Activated CD4-positive, alpha-beta T cell treated with anti-CD3 and anti-CD28 coated beads, Interleukin-10, Interleukin-2, amounts not matched to agents 100 ng/mL and 50 ng/mL, durations not matched to agents 16 hours and 8 hours (primary cell): ENCODE measurements at places on chromosomes 5 and 9.

GRCh38 chr9:37061768-37062167 lies 27.7 kb upstream of the PAX5 start:
- no peak for DNase-seq

DNA sequence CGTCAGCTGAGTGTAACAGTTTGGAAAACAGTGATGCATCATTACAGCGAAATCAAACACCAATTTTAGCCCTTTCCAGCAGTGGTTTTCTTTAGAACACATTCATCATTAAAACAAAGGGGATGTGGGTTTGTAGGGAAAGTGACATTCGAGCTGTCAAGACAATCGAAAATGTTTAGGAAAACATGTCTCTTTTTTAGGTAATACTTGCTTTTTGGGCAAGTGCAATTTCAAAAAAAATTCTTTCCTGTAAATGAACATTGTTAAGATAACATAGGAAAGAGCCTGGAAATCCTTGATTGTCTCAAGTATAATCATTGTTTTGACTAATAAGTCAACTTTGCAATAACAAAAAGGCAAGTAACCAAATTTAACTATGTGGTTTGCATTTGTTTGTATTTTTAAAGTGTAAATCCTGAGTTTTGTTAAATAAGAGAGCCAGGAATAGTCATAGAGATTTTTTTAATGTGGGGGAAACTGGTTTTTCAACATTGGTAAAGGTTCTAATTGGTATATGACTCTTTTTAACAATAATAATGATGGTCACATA lies 182.5 kb downstream of the TTLL11 start:
- no peak for DNase-seq

DNA sequence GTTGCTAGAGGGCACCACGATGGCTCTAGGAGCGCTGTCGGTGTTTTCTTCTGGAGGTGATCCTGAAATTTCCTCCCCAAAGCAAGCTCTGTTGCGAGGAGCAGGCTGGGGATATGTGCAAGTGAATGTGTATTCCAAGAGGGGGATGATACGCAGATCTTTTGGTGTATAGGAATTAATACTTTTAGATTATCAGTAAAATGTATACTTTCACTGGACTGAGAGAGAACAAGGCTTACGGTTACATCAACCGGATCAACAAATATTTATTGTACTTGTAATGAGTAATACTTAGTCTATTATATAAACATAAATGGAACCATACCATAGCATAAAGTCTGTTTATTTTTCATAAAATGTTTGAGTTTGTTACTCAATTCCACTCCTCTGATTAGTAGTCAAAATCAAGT lies 632 bp upstream of the PRKAA1 start:
- no peak for DNase-seq

DNA sequence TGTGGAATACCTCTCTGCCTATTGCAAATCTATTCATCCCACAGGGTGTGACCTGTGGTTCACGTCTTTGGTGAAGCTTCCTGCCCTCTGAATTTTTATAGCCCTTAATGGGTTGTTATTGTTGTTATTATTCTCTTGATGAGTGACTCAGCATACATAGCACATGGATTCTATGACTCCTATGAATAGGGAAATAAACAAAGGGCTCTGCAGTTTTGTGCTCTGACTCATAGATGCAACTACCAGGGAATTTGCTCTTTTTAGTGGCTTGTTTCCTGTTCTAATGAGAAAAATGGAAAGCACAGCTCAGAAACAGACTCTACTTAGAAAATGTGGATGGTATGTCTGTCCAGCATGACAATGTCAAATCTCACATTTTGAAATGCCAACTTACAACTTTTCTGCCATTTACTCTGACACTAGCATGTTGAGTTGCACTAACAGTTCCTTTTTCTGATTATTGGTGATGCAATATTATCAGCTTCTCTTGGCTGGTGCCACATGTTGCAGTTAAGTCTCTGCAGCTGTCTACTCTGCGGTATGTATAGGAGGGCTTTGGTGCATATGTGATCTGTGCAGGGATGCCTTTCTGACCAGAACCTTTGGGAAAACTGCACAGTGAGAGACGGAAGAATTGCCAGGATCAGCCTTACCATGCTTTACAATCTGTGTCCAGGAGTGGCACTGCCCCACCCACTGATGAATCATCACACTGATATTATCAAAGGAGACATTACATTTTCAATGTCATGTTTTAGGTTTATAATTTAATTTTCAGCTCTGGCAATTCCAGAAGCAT lies 996.4 kb upstream of the WWC1 start:
- DNase-seq = no peak

GRCh38 chr5:179472641-179473040 lies 77.7 kb upstream of the RUFY1 start:
- DNase-seq = no peak

DNA sequence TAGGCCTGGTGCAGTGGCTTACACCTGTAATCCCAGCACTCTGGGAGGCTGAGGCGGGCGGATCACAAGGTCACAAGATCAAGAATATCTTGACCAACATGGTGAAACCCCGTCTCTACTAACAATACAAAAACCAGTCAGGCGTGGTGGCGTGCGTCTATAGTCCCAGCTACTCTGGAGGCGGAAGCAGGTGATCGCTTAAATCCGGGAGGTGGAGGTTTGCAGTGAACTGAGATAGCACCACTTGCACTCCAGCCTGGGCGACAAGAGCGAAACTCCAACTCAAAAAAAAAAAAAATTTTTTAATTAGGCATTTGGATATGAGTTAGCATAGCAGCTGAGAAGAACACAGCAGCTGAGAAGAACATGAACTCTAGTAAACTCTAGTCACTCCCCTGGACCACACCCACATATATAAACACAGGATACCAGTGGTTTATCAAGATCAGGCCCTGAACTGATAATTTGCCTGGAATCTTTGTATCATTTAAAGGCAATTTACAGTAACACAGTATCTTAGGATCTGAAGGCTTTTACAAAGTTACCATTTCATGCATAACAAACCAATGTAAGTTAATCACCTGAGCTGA lies 4.6 kb upstream of the UGCG start:
- peak; percentile 4 for DNase-seq

DNA sequence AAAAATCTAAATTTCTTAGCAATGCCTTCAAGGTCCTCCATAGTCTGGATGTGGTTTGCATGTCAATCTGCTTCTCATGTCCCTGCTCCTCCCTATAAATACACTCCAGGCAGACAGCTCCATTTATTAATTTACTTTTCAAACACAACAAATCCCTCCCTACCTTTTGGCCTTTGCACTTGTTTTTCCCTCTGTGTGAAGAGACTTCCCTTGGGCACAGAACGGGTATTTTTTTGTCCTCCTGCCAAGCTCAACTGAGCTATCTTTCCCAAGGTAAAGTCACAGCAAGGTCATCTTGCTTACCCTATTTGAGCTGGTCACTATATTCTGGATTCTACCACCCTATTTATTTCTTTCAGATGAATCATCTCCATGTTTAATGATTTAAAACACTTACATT lies 159.6 kb upstream of the ANKH start:
- no peak for DNase-seq

- no peak for DNase-seq
Observed at GRCh38 chr5:125057912-125058826, 311.7 kb upstream of the ZNF608 start.

GRCh38 chr9:116058421-116058820 lies 95.2 kb upstream of the PAPPA start:
- DNase-seq = no peak

- DNase-seq = no peak
Observed at GRCh38 chr9:98006127-98006796, 23.1 kb downstream of the ANP32B start.

DNA sequence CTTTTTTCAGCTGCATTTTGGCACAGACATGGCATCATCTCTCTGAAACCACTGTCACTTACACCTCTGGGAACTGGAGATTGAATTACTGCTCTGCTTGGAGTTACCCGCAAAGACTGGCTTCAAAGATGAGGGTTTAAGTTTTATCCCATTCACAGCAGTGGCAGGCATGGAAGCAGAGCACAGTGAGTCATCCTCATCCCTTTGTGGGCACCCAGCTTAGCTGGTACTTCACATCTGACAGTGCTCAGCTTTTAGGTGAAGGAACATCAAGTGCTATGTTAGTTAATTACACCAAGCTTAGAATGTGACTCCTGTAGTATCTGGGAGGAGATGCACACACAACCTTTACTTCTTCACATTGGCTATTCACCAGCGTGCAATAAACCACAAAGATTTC lies 24.8 kb upstream of the ALDH1A1 start:
- no peak for DNase-seq

- DNase-seq = no peak
Observed at GRCh38 chr5:1685066-1685465, 114.6 kb downstream of the MRPL36 start.

- peak; percentile 87 for DNase-seq
Observed at GRCh38 chr5:54743997-54744788, 226.6 kb downstream of the SNX18 start.

GRCh38 chr5:126104951-126105350 lies 318.3 kb upstream of the GRAMD2B start:
- DNase-seq = no peak

DNA sequence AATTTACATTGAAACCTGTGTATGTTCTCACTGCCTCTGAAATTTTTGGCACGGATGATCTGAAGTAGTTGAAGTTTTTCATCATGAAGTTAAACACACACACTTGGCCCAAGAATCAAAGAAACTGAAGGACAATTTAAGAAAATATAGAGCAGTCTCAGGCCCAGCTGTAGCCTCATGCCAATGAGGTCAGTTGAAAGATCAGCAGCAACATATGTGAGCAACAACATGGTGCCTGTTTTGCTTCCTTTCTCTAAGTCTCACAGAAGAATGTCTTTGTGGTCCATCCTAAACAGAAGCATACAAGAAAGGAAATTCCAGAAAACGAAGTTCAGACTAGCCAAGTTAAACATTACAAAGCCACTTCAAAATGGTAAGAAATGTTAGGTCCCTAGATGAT lies 1737.2 kb downstream of the MAT2B start:
- DNase-seq = no peak

- DNase-seq = no peak
Observed at GRCh38 chr5:9157811-9158210, 388.1 kb downstream of the SEMA5A start.

GRCh38 chr5:119678351-119679028 lies 49.1 kb downstream of the FAM170A start:
- DNase-seq = no peak

DNA sequence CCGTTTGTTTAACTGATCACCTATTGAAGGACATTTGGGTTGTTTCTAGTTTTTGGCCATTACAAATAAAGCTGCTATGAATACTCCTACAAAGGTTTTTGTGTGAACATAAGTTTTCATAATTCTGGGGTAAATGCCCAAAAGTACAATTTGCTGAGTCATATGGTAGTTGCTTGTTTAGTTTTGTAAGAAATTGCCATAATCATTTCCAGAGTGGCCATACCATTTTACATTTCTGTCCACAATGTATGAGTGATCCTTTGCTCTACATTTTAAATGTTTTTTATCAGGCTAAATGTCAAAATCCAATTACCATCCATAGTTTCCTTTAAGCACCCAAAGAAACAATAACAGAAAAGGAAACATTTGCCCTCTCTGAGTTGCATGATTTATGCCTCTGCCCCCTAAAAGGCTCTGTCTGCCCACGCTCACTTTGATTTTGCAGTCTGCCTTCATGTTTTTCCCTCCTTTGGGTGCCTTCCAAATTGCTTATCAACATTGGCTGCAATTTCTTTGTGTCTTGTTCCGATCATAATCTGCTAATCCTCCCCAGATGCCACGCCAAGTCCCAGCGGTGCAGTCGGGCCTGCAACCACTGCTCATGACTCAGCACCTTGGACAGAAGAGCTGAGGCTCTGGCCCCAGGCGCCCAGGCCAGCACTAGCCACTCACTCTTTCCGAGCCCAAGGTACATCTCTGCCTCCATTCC lies 339.2 kb downstream of the PIK3R1 start:
- no peak for DNase-seq

- no peak for DNase-seq
Observed at GRCh38 chr5:111551161-111551560, 38.8 kb upstream of the STARD4 start.

DNA sequence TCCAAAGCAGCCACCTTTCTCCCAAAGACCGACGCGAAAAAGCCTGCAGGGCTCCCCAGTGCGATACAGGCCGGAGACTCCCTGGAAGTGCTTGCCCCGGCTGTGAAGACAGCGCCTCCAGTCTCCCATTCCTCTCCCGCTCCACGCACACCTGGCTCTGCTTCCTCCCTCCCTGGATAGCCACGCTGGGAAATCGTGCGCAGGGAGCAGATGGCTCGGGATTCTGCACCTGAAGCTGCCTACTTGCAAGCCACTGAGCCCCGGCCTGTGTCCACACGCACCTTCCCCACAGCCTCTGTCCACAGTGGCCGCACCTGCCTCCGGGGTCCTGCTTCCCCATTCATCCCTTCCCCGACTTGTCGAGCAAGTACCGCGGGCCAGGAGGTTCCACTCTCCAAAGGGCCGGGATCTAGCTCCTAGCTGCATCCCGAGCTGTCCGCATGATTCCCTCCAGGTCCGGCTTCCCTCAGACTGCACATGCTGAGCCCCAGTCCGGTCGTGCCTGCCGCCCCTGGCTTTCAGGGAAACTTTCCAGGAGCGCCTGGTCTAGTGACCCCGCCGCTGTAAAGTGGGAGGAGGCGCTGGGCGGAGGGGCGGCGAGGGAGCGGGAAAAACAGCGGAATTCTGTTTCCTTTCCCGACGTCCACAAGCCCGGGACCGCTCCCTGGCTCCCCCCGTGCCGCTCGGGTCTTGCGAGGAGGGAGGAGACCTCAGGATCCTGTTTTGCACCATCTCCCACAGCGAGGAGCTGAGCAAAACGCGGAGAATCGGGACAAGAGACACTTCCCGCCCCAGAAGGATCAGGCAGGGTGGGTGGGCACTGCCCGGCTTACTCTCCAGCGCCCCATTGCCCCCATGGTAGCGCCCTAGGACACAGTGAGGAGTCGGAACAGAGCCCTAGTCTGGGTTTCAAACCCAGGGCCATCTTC lies 2.0 kb downstream of the SEMA6A start:
- DNase-seq = no peak

GRCh38 chr9:35705372-35705771 lies 15.6 kb upstream of the TPM2 start:
- DNase-seq = no peak

- DNase-seq = no peak
Observed at GRCh38 chr5:135662061-135662481, 83.3 kb upstream of the CXCL14 start.

DNA sequence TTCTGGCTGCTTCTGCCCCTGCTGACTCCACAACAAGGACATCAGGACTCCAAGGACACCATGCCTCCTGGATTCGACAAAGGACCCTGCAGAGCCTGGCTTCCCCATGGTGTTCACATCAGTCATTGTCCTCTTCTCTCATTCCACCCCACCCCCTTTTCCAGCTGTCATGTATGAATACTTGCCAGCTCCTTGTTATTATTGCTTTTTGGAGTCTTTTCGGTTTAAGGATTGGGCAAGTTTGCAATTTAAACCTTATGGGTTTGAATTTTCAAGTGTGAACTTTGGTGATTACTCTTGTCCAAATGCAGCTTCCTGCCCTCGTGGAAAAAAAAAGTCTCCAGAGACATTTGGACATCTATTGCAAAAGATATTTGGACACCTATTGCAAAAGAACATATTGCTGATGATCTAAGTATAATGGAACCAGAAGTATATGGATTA lies 14.2 kb upstream of the LVRN start:
- no peak for DNase-seq
